KBM-7 (cell line): ENCODE measurements at places on chromosomes 13 and 19.
A peak's percentile ranks its signal among the peaks of the same experiment; 100 is the strongest.

DNA sequence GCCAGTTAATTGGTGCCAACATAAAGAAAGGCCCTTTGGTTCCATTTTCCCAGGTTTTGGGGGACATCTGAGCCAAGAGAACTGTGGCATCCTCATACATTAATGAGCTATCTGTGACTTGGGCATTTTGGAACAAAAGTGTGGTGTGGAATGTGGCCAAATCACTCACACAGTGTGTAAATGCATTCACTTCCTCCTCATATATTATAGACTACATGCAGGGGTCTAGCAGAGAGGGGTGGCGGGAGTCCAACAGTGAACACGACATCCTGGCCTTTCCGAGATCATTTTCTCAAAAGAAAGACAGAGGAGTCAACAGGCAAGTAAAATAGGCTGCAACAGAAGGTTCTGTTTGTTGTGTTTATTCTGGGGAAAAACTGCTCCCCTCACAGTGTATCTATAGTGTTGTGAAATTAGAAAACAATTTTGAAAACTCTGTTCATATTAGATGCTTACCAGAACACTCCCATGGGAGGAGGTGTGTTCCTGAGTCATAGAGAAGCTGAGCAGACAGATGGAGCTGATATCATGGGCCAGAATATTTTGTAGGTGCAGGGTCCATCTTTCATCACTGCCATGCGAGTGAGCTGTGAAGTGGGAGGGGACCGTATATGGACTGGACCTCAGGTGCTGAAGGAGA is 36.9 kb downstream of the PABPC3 start:
- DNase-seq: no peak

DNA sequence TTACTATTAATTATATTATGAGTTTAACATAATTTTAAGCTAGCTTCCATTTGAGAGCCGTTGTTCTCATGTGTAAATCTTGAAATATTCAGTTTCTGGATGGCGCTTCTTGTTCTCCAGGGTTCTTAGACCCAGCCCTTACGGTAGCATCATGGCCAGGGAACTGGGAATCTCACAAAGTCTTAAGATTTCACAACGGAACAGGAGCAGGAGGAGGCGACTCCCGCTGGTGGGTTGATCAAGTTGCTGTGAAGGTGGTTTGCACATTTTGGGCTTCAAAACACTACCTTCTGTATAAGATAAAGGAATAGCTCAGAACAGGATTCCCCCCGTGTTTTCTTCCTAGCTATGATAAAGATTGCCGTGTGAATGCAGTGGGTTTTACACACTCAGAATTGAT is 2.8 kb downstream of the NAXD start:
- DNase-seq: no peak

GRCh38 chr13:28744656-28745055 is 25.9 kb upstream of the SLC46A3 start:
- peak; percentile 72 for DNase-seq

- no peak for DNase-seq
Measured at GRCh38 chr13:98919566-98919965, 58.3 kb downstream of the DOCK9 start.

DNA sequence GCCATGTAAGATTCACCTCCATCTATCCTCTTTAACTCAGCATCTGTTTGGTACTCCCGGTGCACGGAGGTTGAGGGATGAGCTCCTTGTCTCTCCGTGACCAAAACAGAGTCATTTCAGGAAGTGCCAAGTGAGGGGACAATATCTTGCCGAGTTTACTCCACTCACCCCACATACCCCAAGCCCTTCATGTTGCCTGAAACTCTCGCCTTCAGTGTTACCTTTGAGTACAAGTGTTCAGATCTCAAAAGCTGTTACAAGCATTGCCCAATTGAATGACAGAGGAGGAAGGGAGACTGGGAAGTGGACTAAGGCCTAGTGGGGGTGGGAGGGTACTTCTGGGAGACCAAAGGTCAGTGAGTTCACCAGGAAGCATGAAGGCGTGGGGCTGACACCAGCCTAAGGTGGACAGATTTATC is 6.0 kb upstream of the SIGLEC12 start:
- DNase-seq: no peak

GRCh38 chr19:2043961-2044708 is 6.9 kb downstream of the MKNK2 start:
- DNase-seq: no peak
